ENCODE measurements at places on chromosomes 7 and 10.

- DNase-seq: no peak
Measured at GRCh38 chr10:25048450-25048849, 32.0 kb downstream of the THNSL1 start.

- no peak for DNase-seq
Measured at GRCh38 chr10:119830851-119831250, 41.8 kb downstream of the MCMBP start.

GRCh38 chr10:74419958-74420375 lies 268.9 kb downstream of the ADK start:
- DNase-seq: no peak

GRCh38 chr7:155282671-155283070 lies 15.0 kb upstream of the INSIG1 start:
- DNase-seq: no peak

GRCh38 chr7:155731871-155732270 lies 80.4 kb downstream of the SHH start:
- DNase-seq: no peak

- no peak for DNase-seq
Measured at GRCh38 chr10:120308589-120308988, 148.4 kb upstream of the PLPP4 start.

- no peak for DNase-seq
Measured at GRCh38 chr7:137313201-137313600, 30.3 kb downstream of the PTN start.

DNA sequence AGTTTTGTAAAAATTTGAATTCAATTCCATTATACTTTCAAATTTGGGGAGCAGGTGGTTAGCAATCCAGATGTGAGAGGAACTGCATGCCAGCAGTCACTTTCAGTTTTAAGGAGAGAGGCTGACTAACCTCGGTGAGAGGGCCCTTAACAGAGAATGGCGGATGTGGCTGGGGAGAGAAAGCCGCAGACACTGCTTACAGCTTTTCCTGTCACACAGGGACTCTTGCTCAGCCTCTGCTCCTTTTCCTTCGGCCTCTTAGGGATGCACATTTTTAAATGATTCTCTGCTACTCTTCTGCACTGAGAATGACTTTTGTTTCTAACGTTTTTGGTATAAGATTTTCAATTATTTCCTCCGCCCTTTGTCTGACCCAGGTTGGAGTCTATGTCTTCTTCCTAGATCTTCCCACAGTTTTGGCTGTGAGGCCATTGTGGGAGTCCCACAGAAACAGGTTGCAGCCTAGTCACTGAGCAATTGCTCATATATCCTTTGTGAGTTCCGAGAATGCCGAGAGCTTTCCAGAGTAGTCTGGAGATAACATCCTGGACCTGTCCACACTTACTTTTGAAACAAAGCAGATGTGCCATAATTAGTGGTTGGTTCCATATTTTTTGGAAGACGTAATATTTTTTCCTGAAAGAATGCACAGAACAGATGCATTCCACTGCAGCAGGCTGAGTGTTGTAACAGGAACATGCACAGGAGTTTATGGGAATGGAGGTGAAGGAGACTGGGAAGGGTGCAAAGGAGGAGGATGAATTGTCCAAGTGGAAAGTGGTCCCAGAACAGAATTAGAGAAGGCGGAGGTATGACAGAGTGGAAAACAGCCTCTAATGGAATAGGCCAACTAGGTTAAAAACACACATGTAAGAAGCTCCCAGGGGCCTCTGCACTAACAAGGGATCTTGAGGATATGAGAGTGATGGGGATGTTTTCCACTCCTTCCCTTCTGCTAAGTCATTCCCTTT lies 168.0 kb upstream of the ZNF32 start:
- DNase-seq: no peak

GRCh38 chr7:138223402-138223879 lies 147.2 kb downstream of the AKR1D1 start:
- no peak for DNase-seq

- no peak for DNase-seq
Measured at GRCh38 chr10:118672766-118673715, 77.6 kb upstream of the PRLHR start.

DNA sequence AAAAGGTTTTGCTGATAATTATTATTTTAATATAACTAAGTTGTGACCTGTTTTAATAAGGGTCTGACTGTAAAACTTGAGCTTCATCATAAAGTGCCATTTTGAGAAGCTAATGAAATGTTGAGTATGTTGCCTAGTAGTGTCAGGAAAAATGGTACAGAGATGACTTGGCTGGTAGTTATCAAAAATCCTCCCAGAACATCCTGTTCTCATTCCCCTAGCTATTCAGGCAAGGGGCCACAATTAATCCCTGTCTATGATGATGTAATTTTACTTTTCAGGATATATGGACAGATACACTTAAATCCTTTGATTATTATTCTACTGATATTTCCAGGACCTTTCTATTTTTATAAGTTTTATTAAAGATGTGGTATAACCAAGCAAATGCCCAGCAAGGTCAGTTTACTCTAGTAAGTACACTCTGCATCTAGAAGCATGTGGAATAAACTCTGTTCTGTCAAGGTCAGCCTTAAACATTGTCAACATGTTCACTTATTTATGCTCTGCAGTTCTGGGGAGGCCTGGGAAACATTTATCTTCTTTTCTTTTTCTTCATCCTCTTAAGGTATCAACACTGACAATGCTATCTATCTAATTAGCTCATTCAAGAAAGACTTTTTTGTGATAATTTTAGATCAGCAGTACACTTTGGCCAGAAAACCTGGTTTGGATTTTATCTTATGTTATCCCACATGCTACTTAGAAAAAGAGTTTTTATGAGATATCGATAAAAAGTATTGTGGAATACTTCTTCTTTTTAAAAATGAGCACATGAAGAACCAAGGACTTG lies 32.1 kb downstream of the BTRC start:
- DNase-seq: no peak

- no peak for DNase-seq
Measured at GRCh38 chr10:78381107-78381506, 347.4 kb downstream of the RPS24 start.

GRCh38 chr7:110987127-110987693 lies 103.7 kb upstream of the LRRN3 start:
- DNase-seq: no peak

GRCh38 chr7:139526578-139527544 lies 3.4 kb downstream of the CLEC2L start:
- no peak for DNase-seq

DNA sequence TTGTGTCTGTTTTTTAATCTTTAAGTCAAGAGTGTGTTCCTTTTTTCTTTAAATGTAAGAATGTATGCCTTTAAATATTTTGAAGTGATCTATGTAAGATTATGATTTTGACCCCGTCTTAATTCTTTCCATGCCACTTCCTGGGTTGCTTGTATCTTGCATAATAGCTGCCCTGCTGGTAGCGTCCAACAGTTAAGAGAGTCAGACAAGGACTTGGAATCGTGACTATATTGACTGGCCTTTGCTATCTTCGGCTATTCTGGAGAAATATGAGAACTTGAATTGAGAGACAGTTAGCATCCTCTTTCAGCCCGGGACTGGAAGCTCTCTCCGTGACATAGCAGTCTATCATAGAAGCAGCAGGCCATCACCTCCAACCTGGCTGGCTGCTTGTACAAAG lies 13.0 kb downstream of the NRP1 start:
- DNase-seq: no peak

- DNase-seq: no peak
Measured at GRCh38 chr7:7786595-7786994, 68.2 kb upstream of the RPA3 start.

DNA sequence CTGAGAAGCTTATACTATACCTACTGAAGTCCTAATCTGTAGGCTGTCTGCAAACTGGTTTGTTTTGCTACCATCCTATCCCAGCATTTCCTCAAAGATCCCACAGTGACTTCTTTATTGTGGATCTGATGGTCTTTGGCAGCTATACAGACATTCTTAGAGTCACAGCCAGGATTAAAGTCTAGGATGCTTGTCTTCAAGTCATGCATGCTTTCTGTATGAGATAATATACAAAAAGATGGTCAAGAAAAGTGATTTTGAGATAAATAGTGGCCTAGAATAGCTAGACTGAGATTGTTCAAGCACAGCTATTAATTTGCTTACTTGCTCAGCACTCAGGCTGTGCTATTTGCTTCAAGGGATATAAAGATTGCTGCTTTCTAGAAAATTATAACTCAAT lies 454.4 kb downstream of the AUTS2 start:
- no peak for DNase-seq

DNA sequence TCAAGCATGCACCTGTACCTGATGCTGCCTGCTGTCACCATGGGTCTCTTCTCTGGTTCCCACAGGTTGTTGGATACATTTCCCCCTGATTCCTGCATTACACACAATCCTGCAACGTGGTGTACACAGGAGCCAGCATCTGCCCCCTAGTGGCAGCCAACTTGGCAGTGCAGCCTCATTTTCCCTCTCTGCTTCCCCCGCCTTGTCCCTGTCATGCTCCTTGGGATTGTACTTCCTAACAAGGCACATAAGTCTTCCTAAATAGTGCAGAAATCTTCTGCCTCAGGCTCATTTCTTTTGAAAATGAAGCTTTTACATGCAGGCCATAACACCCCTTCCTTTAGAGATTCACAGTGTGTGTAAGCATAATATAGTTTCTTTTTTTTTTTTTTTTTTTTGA lies 387.5 kb downstream of the CCSER2 start:
- no peak for DNase-seq

- DNase-seq: no peak
Measured at GRCh38 chr10:28219251-28219650, 83.6 kb downstream of the MPP7 start.

- no peak for DNase-seq
Measured at GRCh38 chr7:29243910-29244655, 49.5 kb downstream of the CHN2 start.

DNA sequence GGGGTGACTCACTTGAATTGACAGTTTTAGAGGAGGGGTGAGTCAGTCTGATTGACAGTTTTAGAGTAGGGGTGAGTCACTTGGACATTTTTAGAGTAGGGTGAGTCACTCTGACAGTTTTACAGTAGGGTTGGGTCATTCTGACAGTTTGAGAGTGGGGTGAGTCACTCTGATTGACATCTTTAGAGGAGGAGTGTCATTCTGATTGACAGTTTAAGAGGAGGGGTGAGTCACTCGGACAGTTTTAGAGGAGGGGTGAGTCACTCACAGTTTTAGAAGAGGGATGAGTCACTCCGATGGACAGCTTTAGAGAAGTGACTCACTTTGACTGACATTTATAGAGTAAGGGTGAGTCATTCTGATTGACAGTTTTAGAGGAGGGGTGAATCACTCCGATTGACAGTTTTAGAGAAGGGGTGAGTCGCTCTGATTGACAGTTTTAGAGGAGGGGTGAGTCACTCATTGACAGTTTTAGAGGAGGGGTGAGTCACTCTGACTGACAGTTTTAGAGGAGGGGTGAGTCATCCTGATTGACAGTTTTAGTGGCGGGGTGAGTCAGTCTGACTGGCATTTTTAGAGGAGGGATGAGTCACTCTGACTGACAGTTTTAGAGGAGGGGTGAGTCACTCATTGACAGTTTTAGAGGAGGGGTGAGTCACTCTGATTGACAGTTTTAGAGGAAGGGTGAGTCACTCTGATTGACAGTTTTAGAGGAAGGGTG lies 595.9 kb downstream of the DNAJB6 start:
- DNase-seq: no peak

DNA sequence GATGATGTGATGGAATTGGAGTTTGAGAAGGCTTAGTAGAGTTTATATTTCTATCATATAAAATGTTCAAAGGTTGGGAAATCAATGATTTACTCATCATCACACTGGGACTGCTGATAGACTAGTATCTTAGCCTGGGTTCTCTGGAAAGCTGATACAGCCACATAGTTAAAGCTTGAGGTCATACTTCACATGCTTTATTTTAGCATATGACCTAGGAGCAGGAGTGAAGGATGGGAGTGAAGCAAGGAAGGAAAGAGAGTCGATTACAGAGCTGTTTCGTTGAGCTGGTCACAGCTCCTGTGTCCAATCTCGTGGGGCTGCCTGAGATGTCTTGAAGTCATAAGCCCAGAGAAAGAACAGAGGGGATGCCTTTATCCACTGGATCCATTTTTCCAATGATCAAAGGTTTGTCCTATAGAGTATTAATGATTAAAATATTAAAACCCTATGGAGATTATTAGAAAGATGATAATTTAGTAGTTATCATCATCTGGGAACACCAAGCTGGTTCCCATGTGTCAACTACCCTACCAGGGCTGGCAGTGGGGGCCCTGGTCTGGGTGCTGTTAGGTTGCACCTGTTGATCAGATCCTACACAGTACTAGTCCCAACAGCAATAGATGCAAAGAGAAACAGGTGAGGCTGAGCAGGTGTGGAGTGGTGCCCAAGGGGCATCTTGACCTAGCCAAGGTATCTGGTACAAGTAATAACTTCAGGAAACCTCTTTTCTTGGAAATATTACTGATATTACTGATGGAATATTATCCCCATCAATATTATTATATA lies 77.8 kb downstream of the BAMBI start:
- no peak for DNase-seq

DNA sequence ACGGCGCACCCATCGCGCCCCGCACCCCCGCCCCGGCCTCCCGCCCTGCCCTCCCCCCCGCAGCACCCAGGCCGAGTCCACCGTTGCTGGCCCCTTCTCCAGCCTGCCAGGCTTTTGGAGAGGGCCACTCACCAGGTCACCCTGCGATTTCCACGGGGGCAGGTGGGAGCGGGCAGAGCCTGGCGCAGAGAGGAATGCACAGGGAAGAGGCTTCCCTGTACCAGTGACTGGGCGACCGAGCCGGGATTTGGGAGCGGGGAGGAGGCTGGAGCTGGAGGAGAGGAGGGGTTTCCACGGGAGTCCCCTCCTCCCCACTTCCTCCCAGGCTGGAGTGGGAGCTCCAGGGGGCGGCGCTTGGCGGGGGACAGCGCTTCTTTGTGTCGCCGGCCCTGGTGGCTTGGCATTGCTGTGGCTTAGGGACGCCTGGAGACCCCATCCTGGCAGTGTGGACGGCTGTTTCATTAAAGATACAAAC lies 19.3 kb downstream of the TCAF1 start:
- DNase-seq: peak; percentile 61

DNA sequence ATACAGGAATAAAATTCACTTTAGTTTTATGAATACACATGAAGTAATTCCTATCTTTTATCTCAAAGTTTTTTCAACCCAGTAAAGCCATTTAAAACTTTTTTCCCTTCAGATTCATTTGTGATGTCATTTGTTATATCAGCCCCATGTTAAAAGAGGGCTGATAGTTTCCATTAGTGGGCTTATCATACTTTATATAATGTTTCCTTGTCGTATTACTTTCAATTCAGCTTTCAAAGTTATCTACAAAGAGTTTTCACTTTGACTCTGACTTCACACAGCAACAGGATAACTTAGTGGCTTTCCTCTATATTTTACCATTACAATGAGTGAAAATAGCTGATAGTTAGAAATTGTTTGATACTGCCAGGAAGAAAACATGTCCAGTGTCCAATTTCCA lies 484.8 kb downstream of the SUGCT start:
- no peak for DNase-seq

- no peak for DNase-seq
Measured at GRCh38 chr10:35335133-35336083, 901 bp upstream of the CCNY start.

DNA sequence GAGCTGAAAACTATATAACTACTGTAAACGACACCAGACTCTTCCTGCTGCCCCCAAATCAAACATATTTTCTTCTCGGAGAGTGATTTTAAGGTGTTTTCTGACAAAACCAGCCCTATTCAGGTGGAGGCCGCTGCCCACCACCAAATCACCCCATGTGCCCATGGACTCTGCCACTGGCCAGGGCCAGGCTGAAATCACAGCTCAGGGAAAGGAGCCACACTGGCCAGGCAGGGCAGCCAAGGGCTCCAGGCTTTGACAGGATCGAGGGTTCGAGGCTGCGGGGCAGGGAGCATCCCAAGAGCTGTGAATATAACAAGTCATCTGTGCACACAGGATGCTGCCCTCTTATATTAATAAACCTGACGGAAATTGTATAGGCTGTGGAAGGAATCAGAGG lies 48.3 kb downstream of the OAT start:
- no peak for DNase-seq
